CD4-positive, CD25-positive, alpha-beta regulatory T cell (primary cell): ENCODE measurements at places on chromosomes 12 and 14.

DNA sequence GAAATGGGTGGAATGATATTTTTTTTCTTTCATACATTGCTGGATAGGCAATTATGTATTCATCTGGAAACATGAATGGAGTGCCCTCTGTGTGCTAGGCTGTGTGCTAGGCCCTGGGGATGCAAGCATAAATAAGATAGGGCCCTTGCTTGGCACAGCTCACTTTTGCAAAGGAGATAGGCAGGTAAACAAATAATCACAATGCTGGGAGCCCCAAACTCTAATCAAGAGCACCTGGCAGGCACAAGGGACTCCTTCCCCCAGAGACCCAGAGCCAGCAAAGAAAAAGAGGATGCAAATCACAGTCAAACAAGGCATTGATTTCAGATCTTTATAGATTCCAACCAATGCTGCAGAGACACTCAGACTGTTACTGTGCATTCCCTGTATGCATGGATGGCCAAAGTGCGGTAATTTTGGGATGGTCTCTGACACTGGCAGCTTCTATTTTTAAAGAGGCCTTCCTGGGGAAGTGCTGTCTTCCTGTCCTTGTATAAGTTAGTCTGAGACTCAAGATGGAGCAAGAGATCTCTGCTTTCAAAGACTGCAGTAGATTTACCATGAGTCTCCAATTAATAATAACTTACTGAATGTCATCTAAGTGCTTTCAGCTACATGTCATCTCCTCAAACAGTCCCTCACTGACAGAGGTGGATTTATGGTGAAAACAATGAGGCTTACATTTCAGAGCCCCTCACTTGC, 45.1 kb upstream of the CPM start:
- DNase-seq, result no peak

GRCh38 chr12:4960547-4960946, 50.8 kb downstream of the KCNA1 start:
- no peak for DNase-seq

- no peak for DNase-seq
Observed at GRCh38 chr14:50656776-50657175, 11.3 kb downstream of the SAV1 start.

DNA sequence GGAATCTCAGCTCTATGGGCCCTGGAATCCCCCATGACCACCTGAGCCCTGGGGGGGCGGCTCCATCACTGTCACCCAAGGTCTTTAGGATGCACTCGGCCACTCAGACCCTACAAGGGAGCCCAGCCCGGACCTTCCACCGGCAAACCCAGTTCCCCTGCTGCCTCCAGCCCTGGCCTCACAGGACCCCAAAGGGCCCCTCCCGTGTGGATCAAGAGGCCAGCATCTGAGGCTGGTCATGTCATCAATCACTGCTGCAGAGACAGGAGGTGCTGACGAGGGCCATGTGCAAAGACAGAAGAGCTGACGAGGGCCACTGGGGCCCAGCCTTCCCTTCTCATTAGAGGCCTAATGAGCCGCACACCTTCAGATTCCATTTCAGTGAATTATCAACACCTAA, 39.0 kb upstream of the SFSWAP start:
- DNase-seq, result no peak

DNA sequence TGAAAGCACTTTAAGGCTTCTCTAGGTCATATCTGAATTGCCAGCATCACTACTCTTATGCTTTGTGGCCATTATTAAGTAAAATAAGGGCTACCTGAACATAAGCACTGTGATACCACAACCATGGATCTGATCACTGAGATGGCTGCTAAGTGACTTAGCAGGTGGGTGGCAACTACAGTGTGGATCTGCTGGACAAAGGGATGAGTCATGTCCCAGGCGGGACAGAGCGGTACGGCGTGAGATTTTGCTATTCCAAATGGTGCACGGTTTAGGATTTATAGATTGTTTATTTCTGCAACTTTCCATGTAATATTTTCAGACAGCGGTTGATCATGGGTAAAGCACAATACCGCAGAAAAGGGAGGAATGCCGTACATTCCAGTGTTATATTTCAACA, 39.4 kb downstream of the MLXIP start:
- no peak for DNase-seq

DNA sequence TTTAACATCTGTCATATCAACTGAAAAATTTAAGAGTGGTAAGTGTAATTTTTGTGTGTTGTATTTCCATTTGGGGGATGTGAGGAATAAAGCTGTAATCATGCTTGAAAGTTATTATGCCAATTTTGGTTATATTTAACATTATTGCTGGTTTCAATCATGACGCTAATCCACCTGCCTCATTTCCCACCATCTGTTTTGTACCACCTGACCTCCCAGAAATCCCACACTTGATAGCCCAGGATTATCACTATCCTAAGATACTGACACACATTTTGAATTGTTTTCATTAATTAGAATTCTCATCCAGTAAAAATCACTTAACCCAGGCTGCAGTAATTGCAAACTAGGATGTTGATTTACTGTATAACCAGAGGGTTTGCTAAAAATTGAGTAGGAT, 1119.8 kb downstream of the AACS start:
- no peak for DNase-seq

GRCh38 chr12:56644654-56645053, 1.1 kb downstream of the ATP5F1B start:
- no peak for DNase-seq

DNA sequence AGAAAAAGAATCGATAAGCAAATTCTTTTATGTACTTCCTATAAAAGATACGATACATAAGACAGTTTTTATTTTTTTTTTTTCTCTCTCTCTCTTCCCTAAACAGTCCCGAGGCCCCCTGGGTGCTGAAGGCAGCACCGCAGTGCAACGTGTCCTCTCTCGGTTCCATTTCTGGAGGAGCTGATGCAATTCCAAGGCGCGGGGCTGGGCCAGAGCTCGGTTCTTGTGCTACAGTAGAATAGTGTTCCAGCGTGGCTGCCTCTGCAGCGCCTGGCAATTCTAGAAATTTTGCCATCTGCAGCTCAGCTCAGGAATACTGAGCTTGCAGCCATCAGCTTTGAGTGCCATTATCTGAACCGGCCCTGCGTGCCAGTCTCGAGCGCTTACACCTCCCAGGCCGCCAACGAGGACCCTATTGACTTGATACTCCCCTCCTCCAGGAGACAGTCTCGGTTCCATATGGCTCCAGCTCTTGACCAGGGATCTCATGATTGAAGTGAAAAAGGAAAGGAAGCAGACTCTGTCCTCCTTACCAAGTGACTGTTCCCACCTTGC, 630 bp downstream of the ALDH1L2 start:
- DNase-seq, result no peak

DNA sequence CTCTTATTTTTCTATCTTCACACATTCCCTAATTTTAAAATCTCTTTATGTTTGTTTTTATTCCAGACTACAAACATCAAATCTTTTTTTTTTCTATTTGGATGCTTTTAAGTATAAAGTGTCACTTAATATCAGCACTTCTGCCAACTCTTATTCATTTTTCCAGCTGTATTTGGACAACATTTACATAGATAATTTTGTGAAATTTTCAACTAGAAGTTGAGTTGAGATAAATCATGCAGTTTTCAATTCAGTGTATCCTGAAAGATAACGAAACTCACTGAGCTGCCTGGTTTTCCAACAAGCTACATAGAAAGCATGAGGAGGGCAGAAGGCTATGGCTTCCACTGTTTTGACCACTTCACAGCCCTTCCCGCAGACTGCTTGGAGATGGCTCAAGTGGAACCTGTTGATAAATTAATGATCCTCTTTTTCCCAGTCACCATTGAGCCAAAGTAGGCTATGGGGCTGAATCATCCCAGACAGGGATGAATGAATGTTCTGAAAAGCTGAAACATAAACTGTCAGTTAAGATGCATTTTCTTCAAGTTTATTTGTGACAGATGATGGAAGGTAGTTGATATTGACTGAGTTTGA, 213.9 kb downstream of the RAD51B start:
- DNase-seq, result no peak

- no peak for DNase-seq
Observed at GRCh38 chr12:122902854-122903692, 7.1 kb upstream of the VPS37B start.
